IPS-NIHi11 (cell line): ENCODE measurements at places on chromosomes 7 and 10.

DNA sequence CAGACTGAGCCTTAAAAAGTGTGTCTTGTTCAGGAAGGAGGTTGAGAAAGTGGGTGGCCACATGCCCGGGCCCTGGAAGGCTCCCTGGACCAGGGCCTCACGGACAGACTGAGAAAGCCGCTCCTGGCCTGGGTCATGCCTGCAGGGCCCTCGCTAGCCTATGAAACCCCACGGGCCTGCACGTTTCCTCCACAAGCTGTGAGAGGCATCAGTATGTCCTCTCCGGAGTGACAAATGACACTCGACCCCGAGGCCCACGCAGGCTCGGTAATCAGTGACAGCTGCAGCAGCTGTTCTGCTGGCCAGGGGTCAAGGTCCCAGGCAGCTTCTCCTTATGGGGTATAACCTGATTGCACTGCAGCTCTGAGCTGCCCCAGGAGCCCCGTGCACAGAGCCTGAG is 47.6 kb downstream of the ASB13 start:
- no peak for DNase-seq

DNA sequence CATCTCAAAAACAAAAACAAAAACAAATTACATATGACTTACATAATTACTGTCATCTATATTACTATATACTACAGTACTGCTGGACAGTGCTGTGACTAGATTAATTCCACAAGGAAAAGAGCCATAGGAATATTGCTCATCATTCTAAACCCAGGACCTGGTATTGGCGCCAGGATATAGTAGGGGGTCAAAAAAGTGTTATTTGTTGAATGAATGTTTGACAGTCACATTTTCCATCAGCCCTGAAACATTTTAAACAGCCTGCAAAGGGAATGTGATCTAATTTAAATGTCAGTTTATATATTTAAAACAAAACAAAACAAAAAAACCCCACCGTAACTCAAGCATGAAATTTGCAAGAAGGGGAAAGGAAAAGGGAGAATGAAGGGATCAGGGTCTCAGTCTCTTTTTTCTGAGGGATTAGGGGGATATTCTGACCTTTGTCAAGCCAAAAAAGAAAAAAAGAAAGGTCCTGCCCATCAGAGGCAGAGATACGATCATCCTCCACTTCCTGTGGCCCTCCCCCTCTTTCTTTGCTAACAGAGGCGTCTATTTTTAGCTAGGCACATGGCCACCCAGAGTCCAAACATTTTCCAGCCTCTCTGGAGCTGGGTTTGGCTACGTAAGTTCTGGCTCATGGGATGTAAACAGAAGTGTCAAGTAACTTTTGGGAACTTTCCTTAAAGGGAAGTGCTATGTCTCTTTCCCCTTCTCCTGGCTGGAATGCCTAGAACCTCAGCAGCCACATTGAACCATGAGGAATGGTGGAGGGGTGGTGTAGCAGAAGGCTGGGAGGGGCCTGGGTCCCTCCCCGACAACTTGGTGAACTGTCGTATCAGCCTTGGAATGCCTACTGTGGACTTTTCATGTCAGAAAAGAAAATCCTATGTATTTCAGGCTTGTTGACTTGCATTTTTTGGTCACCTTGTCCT is 44.6 kb upstream of the DLG5 start:
- DNase-seq = peak; percentile 45

DNA sequence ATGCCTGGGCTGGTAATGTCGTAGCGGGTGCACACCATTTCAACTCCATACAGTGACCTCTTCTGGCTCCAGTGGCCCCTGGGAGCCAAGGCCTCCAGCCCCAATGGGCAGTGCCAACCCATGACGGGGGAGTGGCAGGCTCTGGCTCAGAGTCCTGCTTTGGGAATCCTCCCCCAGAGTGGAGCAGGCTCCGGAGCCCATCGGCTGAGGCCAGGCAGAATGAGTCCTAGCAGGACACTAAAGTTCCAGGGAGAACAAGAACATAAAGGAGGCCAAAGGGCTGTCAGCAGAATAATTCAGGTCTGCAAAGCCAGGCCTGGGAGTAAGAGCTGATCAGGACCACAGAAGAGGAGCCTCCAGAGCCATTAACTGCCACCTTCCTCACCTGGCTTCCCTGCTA is 33.3 kb downstream of the LBX1 start:
- no peak for DNase-seq

DNA sequence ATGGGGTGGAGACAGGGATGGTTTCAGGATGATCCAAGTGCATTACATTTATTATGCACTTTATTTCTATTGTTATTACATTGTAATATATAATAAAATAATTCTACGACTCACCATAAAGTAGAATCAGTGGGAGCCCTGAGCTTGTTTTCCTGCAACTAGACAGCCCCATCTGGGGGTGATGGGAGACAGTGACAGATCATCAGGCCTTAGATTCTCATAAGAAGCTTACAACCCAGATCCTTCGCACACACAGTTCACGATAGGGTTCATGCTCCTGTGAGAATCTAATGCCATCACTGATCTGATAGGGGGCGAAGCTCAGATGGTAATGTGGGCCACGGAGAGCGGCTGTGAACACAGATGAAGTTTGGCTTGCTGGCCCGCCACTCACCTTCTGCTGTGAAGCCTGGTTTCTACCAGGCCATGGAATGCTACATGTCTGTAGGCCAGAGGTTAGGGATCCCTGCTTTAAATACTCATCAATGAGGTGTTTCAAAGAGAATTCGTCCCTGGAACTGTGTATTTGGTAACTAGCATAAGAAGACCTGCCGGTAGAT is 21.2 kb upstream of the PRKCQ start:
- DNase-seq = no peak

DNA sequence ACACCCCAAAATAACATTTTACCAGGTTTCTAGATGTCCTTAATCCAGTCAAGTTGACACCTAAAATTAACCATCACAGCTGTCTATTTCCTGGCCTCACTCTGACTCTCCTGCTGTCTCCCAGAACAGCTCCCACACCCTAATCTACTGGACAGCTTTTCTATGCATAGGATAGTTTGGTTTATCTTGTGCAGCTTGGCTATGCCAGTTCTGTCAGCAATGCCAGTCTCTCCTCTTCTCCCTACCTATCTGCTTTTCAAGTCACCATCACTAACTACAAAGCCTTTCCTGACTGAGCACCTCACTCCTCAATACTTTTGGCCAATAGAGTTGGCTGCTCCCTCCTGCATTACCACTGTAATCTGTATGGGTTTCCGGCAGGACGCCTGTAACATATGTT is 5.0 kb downstream of the NCOA4 start:
- DNase-seq = no peak
